Stimulated activated CD4-positive, alpha-beta T cell treated with anti-CD3 and anti-CD28 coated beads, TNF-alpha, amount 100 ng/mL, for 48 hours (primary cell): ENCODE measurements at places on chromosomes 11 and 22.

- DNase-seq, result no peak
Measured at GRCh38 chr22:48315439-48316256, 1512.0 kb downstream of the BRD1 start.

DNA sequence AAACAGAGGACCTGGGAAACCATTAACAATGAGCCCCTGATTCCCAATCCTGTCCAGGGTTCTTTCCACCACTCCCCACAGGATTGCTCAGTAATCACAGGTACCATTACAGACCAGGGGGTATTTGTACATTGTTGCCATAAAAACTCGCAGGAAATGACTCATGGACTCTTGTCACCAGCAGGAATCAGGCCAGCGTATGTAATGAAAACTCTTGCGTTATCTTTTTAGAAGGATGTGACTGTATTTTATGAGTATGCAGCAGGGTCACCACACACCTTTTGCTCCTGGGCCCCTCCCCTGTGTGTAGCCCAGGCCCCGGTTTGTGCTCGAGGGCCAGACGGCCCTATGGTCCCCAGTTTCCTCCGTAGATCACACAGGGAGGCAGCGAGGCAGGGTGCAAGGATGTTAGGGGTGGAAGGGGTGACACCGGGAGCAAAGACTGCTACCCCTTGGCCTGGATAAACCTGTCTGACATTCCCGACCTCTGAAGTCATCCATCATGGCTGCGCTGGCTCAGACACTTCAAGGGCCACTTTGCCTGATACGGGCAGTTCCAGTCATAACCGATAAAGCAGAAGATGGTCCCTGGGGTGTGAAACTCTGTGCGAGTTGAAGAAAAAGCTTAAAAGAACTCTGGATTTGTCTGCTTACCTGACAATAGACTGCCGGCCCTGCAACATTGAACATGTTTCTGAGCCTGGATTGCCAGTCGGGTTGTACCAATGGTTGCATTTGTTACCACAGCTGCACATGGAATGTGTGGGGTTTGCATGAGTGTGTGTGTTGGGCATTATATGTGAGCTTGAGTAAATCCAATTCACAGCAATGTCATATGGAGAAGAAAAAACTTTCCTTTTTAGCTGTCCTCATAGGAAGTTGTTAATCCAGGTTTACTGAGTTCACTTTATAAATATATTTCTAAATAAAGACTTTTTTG is 56.9 kb downstream of the MICAL2 start:
- no peak for DNase-seq

- DNase-seq, result no peak
Measured at GRCh38 chr11:114172871-114173444, 113.4 kb downstream of the ZBTB16 start.

GRCh38 chr11:57496109-57496820 is 19.2 kb downstream of the SLC43A1 start:
- DNase-seq, result no peak

- DNase-seq, result no peak
Measured at GRCh38 chr11:133911171-133911570, 45.6 kb downstream of the IGSF9B start.

- DNase-seq, result no peak
Measured at GRCh38 chr11:9772218-9772617, 108.3 kb downstream of the SWAP70 start.

DNA sequence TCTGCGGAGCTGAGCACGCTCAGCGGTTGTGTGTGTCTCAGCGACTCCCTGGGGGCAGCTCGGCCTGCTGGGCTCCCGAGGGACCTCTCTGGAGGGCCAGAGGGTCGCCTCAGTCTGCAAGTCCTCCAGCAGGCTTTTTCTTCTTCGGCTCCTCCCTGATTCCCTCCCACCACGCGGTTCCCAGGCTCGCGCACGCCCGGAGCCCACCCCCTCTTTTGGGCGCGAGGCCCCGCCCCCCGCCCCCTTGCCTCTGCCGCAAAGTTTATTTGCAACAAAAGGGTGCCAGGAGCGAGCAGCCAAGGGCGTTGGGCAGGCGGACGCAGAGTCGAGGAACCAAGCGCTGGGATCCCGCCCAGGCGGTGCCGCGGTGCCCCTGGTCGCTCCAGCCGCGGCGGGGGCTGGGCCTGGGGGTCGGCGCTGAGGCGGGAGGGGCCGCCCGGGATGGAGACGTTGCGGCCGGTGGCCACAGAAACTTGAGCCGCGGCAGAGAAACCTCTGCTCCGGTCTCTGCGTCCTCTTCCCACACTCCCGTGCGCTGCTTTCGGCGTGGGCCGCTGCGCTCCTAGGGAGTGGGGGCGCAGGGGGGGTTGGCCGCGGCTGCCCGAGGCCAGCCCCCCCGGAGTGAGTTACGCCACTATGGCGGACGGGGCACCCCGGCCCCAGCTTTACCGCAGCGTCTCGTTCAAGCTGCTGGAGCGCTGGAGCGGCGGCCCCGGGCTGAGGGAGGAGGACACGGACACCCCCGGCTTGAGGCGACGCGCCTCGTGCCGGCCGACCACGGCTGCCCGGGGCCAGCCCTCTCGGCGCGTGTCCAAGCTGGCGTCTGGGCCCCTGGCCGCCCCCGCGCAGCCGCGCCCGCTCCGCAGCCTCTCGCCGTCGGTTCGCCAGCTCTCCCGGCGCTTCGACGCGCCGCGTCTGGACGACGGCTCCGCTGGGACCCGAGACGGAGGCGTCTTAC is at the start of gene ARHGEF17:
Gene ARHGEF17 (plus strand): TSS at position 274 of the 958 bp plus-strand sequence. CDS start 363 bp downstream, at position 637.
- no peak for DNase-seq

DNA sequence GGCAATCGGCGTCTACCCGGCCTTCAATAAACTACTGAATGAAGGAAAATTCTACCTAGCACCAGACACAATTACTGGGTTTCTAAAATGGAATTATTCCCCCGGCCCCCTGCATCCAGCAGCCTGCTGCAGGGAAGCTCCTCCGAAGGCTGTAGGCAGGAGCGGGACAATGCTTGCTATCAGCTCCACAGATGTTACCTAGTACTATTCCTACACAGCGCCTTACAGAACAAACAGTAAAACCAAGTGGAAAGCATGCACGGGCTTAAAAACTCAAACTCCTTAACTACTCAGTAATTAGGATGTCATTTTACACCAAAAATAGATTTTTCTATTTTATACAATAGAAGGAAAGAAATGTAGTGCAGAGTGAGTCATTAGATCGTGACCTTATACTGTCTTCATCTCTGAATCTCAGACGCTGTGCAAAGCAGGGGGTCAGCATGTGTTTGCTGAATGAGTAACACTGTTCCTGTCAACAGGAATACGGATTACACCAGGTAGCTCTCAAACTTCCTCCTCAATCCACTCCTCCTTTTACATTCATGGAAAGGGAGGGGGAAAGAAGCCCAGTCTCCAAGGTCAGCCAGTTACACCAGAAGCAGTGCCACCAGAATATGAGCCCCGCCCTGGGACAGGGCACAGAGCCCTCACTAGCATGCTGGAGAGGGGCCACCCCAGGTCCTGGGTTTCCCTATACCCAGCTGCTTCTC is 74.9 kb downstream of the PACSIN2 start:
- DNase-seq, result no peak
